Suppressor macrophage (primary cell): ENCODE measurements at places on chromosomes 4 and X.

GRCh38 chrX:26442340-26442739 is 226.4 kb downstream of the MAGEB5 start:
- DNase-seq: no peak

GRCh38 chr4:95510145-95510544 is 38.6 kb downstream of the UNC5C start:
- peak; percentile 37 for DNase-seq

DNA sequence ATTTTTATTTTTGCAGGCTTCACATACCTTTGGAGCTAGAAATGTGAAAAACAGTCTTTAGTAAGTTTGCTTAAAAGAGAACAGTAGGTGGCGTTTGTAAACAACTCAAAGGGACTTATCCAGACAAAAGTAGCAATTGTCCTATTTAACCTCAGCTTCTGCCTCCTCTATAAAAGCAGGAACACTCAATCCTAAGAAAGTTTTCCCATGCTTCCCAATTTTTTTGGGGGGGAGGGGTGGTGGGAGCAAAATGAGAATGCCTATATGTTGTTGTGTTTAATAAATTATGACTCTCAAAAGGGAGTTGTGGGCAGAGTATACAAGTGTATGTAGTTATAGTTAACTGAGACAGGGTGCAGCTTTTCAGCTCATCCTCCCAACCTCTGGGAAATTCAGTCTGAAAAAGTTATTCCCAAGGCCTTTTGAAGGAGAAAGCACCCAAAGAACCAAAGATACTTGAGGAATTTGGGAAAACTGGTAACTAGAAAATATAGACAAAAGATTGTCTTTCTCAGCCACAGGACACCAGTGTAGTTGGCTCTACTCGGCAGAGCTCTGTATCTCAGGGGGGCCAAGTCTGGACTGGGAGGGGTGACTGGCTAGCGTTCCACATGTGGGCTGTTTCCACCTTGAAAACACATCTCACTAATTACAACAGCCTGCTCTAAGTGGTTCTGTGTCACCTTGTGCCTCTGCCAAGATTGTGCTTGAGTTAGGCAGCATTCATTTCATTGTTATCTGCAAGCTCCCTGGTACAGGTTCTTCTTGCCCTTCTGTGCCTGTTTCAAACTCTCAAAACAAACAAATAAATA is 2.8 kb downstream of the SFRP2 start:
- peak; percentile 55 for DNase-seq

- DNase-seq: no peak
Measured at GRCh38 chr4:2332201-2332975, 70.5 kb upstream of the MXD4 start.

GRCh38 chrX:134694333-134695322 is 36.4 kb upstream of the PLAC1 start:
- DNase-seq: no peak

GRCh38 chrX:48511560-48511959 is 2.8 kb downstream of the PORCN start:
- DNase-seq: peak; percentile 33

GRCh38 chrX:21656587-21657317 is 1.4 kb downstream of the KLHL34 start:
- DNase-seq: no peak

GRCh38 chrX:31271615-31272471 is 200.0 kb upstream of the FTHL17 start:
- DNase-seq: no peak

DNA sequence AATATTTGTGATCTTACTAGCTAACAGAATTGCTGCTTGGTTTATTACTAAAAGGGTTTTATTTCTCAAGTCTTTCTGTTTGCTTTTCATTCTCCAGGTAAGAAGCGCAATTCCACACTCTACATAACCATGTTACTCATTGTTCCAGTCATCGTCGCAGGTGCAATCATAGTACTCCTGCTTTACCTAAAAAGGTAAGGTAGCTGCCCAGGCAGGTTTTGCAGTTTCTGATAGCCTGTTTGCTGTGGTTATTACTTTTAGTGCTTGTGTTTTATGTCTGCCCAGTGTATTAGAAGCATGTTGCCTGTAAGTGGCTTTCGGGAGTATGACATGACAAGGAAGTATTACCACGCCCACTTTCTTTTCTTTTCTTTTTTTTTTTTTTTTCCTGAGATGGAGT is 46.4 kb downstream of the IL13RA1 start:
- no peak for DNase-seq

DNA sequence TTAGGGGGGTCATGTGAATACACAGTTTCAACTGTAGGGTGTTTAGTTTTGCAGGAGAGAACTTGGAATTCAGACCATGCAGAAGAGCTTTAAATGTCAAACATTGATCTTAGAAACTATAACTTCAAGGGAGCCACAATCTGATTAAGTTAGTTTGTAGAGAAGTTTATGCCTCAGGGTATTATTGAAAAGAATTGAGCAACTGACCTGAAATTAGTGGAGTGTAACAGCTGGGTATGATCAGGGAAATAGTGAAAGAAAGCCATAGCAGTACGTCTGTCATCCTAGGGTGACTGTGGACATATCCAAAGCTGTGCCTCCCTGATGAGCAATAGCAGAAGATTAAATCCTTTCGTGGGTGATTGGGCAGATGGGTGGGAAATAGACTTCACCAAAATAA is 63.8 kb downstream of the FAM47B start:
- no peak for DNase-seq

GRCh38 chr4:113872426-113873260 is 106.8 kb downstream of the ARSJ start:
- DNase-seq: no peak

DNA sequence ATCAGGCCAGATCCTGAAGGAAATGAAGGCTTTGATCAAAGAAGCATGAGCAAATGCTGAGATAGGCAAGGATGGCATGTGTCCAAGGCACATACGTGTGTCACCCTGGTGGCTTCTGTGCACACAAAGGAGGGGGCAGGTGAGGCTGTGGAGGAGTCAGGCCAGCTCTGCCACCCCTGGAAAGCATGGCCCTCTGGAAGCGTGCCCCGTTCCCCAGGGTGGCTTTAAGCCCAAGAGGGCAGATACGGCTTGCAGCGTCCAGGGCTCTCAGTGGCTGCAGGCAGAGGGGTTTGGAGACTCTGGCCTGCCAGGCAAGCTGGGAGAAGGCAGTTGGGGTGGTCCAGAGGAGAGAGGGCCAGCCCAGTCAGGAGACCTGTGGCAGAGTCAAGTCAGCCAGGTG is 25.6 kb downstream of the PNMA6E start:
- DNase-seq: no peak

- DNase-seq: no peak
Measured at GRCh38 chr4:81676537-81676936, 204.8 kb upstream of the RASGEF1B start.

- DNase-seq: no peak
Measured at GRCh38 chrX:105648732-105649131, 173.6 kb upstream of the NRK start.

DNA sequence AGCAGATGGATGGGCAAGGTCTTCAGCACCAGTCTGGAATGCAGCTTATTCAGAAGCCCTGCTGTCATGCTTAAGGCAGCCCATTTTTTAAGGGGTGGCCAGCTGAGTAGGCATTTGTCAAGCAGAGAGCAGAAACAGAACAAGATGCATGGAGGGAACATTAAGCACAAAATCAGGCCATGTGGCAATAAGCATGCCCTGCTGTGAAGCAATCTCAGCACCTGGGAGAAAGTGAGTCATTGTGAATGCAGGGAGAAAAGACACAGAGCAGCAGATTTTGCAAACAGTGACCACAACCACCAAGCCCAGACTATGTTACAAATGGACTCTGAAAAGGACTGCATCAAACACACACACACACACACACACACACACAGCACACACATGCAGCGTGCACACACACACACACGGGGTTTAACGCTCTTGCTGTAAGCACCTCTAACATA is 94.1 kb upstream of the GALNT7 start:
- peak; percentile 22 for DNase-seq

DNA sequence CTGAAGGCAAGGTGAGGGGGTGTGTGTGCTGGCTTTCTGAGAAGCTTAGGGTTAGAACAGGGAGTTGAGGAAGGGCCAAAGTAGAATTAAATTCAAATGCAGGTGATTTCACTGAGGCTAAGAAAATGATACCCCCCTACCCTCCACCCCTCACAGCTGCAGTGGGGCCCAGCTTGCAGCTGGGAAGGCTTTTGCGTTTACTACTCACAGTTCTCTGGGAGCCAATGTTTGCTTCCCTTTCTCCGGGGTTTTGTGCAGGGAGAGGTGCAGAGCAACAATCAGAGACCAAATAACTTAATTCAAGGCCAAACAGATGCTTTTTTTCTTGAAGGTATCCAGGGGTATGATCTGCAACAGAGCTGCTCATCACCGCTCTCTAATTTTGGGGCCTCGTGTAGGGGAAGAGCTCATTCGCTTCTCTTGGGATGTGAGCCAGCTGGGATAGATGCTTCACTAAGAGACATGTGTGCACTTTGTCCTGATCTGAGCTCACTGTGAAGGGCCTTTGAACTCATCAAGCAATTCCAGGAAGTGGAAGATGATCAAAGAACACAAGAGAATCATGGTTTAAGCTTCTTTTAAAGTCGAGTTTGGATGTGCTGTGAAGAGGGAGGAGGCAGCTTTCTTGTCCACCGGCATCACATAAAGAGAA is 122.7 kb upstream of the C1GALT1C1 start:
- no peak for DNase-seq
